Activated CD4-positive, alpha-beta T cell treated with anti-CD3 and anti-CD28 coated beads for 1 hour (primary cell): ENCODE measurements at places on chromosomes 1 and 21.

DNA sequence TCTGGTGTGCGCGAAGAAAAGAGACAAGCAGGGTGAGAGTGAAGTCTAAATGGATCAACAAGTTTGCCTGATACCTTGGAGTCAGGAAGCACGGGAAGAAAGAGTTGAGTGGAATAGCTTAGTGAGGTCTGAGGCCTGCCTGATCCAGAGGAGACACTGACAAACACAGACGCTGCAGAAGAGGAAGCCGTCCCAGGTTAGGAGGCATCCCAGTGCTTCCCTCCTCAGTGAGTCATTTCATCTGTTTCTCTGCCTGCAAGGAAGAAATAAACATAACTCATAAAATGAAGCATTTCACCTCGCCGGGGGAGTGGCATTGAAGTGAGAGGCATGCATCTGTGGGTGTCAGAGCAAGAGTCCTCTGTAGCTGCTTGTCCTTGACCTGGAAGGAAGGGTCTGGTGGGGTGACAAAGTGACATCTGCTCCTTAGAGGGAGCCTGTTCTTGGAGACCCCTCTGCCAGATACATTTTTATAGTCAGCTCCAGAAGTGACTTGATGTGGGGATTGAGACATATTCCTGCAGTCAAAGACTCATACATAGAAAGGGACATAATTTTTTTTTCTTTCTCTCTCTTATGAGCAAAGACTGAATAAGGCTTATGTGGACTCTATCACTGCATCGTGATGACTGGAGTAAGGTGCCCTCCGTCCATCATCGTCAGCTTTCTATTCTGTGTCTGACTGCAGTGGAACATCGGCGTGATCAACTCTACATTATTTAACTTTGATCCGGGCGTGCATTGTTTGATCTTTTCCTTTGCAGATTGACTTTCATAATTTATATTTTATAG is 256.7 kb downstream of the KIF26B start:
- no peak for DNase-seq

DNA sequence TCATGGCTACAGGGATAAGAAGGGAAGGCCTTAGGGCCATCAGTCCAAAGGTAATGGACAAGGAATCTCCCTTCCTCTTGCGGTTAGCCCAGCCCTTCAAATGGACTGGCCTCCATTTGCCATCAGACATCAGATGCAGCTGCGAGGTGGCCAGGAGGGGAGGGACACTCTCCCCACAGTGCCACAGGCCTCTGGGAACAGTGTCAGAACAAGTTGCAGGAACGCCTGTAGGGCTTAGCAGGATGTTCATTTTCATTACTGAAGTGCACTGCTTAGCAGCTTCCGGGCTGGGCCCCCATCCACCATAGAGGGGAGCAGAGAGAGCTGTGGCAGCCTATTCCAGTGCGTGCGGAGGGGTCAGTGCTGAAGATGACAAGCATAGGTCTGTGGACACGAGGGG is 127.5 kb downstream of the GALNT2 start:
- no peak for DNase-seq

GRCh38 chr1:231954751-231955150 is 328.2 kb downstream of the DISC1 start:
- DNase-seq, result no peak

DNA sequence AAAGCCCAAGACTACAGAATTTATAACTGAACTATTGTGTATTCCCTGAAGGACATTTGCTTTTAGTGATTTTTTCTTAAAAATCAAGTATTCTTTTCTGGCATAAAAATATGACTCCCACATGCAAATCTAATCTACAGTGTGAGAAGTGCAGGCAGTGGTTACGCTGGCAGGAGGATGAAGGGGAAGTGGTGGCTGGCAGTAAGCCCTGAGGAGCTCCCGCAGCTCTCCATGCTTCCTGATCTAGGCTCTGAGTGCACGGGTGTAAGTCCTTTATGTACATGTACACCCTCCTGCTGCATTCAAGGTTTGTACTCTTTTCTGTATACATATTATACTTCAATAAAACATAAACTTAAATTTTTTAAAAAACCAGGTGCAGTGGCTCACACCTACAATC is 67.5 kb upstream of the PRDX6 start:
- no peak for DNase-seq

DNA sequence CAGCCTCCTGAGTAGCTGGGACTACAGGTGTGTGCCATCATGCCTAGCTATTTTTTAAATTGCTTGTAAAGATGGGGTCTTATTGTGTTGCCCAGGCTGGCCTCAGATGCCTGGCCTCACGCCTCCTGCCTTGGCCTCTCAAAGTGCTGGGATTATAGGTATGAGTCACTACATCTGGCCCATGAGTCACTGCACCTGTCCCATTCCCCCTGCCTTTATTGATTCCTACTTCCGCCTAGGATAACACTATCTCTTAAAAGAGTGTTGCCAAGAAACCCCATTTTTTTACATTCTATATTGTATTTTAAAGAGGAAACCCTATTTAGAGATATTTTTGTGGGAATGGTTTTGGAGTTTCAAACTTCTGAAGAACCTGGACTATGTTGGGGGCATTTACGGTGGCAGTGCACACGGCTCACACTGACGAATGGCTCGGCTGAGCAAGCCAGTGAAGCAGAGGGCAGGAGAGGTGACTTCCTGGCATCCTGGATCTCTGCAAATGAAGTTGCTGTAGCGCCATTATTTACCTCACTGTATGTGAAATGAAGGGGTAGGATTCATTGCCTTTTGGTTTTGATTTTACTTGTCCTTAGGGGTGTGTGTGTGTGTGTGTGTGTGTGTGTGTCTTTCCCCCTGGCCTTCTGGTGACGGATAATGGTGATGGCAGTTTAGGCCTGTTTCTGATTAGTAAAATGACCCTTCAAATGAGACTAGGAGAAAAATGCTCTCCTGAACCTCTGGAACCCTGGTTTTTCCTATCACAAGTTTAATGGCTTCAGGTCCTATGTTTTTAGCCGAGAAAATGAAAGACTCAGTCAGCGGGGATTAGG is 22.5 kb downstream of the KIF26B start:
- no peak for DNase-seq

GRCh38 chr1:234398849-234399381 is 25.7 kb downstream of the COA6 start:
- DNase-seq, result no peak

GRCh38 chr1:205961991-205962820 is 18.9 kb upstream of the SLC26A9 start:
- DNase-seq, result no peak

- no peak for DNase-seq
Observed at GRCh38 chr1:220754212-220754917, 6.2 kb downstream of the MTARC2 start.
